ENCODE measurements at places on chromosomes 7 and 10.
A peak's percentile ranks its signal among the peaks of the same experiment; 100 is the strongest.

- DNase-seq: no peak
These were observed 126.9 kb downstream of the IPMK start for GRCh38 chr10:58140691-58141347.

DNA sequence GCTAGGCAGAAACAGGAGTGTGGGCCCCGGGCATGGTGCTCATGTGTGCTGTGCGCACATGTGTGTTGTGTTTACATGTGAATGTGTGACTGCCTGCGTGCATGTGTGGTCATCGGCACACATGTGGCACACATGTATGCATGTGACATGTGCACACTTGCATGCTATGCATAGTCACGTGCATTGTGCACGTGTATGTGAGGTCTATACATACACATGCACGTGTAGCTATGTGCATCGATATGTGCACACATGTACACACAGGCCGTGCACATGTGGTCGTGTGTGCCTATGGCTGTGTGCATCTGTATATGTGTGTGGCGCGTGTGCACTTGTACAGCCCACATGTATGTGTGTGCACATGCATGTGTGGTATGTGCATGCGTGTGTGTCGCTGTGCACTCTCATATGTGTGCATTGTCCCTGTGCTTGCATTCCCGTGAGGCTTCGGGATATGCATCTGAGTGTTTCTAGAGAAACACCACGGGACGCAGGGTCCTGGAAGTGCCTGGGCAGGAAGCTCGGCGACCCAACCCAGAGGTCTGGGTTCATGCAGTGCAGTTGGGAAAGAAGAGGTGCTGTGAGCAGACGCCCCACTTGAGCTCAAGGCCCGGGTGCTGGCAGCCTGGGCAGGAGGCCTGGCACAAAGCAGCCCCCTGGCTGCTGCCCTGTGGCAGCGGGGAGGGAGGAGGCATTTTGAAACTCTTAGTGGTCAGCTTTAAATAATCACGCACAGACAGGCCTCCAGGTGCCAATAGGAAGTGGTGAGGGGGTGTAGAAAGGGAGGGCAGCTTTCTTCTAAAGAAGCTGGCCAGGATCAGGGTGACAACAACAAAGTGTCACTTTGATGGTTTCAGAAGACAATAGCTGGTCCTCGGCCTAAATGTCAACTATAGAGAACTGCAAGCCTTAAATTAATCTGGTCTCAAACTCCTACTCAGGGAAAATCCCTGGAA, 410.0 kb upstream of the MGMT start:
- no peak for DNase-seq

DNA sequence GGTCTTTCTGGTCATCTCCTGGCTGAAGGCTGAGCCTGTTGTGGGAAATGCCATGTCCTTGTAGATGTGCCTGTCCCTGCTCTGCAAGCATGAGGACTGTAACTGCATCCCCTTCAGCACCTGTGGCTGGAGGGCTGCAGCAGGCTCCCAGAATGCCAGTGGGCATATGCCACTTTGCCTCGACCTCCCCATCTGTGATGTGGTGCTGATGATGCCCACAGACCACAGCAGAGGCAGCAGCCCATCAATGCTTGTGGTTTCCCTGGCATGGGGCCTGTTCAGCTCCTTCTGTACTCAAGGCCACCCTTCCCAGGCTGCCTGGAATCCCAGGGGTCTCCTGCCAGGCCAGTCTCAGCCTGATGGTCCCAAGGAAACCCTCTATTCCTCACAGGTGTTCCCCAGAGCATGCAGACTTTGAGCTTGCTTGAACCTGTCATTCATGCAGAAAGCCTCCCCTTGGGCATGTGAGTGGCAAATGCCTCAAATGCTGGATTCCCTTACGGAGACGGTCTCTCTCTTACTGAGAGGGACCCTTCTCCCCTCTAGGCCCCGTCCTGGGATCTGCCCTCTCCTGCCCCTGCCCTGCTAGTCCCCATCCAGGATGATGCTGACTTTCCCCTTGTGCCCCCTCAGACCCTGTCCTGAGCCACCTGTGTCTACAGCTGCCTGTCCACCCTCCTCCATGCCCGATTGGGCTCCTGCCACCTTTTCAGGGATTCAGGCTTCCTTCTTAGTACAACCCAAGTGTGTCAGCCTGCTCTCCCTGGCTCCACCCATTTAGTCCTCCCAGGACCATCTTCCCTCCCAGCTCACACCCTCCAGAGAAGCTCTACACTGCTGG, 50.9 kb upstream of the ANTXRL start:
- no peak for DNase-seq

GRCh38 chr10:68784476-68784875, 42.9 kb upstream of the STOX1 start:
- no peak for DNase-seq

DNA sequence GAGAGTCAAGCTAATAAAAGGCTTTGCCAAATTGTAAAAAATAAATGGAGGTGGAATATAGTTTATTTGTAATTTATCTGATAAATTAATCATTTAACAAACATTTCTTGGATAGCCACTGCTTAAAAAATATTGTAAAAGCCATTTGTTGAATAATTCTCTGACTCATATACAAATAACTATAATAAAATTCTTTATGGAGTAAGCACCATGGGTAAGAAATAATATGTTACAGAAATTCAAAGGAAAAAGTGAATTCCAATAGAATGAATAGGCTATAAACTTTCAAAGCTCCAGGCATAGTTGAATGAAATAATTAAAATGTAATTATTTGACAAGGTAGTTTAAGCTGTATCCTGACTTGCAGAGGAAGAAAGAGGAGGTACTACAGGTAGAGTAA, 291.4 kb upstream of the TMEM229A start:
- no peak for DNase-seq

- no peak for DNase-seq
These were observed 288.8 kb upstream of the NFE2L3 start for GRCh38 chr7:25863005-25863728.

GRCh38 chr7:94216944-94217461, 177.7 kb upstream of the COL1A2 start:
- no peak for DNase-seq

- DNase-seq: no peak
These were observed 163.6 kb downstream of the PIP4K2A start for GRCh38 chr10:22550732-22551131.

- no peak for DNase-seq
These were observed 784.9 kb upstream of the GHITM start for GRCh38 chr10:83354456-83354855.

DNA sequence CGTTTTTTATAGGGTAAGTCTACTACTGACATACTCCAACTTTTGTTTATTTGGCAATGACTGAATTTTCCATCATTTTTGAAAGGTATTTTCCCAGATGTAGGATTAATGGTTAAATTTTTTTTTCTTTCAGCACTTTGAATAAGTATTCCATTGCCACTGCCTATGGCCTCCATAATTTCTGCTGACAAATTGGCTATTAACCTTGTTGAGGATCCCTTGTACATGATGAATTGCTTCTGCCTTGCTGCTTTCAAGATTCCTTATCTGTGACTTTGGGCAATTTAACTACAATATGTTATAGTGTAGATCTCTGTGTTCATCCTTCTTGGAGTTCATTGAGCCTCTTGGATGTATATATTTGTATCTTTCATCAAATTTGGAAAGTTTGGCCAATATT, 21.6 kb upstream of the VWDE start:
- no peak for DNase-seq

GRCh38 chr10:59718257-59718656, 8.6 kb upstream of the SLC16A9 start:
- DNase-seq: no peak

DNA sequence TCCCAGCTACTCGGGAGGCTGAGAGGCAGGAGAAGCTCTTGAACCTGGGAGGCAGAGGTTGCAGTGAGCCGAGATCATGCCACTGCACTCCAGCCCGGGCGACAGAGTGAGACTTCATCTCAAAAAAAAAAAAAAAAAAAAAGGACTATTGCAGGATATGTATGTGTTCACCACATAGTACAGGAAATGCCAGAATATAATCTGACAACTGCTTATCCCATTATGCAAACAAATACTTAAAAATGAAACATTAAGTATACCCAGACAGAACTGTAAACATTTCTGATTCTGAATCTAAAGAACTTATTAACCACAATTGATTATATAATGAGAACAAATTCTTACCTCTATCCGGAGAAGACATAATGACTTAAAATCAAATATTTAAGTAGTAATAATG, 18.7 kb downstream of the DKK1 start:
- no peak for DNase-seq

- peak; percentile 43 for DNase-seq
These were observed 86.4 kb upstream of the GNA12 start for GRCh38 chr7:2930310-2931033.

- DNase-seq: no peak
These were observed 803.0 kb downstream of the GRM8 start for GRCh38 chr7:126449611-126450268.
